CD4-positive, CD25-positive, alpha-beta regulatory T cell (primary cell): ENCODE measurements at places on chromosomes 13 and 19. TPM values are rescaled to one million over a fixed set of nuclear protein-coding genes. Genes with fewer than 3 reads are reported as not detected.

GRCh38 chr19:55418185-55418584 is 10.6 kb upstream of the UBE2S start:
- DNase-seq, result peak; percentile 71

- no peak for DNase-seq
Observed at GRCh38 chr13:64782466-64782865, 2447.7 kb downstream of the PCDH9 start.

The MTUS2 gene
- total RNA-seq, result not detected

The ICAM5 gene
- total RNA-seq, result 0.20 TPM

The GARIN5A gene
- total RNA-seq, result 0.64 TPM
